ENCODE measurements at places on chromosomes 5 and 9.

DNA sequence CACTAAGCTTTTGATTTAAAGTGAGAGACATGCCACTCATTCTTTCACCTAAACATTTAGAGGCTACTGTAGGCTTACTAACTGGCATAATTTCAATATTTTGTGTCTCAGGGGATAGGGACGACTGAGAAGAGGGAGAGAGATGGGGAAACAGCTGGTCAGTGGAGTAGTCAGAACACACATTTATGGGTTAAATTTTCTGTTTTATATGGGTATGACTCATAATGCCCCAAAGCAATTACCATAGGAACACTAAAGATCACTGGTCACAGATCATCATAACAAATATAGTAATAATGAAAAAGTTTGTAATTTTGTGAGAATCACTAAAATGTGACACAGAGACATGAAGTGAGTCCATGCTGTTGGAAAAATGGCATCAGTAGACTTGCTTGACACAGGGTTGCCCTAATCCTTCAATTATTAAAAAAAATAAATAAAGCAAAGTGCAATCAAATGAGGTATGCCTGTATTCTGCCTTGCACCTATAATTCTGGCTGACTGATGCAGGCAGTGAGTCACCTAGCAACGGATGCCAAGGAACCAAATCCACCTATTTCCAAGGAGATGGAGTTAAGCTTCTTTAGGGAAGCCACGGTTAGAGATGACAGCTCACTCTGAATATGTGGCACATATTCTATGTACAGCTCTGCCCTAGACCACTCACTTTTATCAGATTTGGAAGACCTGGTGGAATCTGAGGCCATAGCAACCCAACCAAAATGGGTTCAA, 166.1 kb downstream of the MARCHF11 start:
- no peak for DNase-seq

DNA sequence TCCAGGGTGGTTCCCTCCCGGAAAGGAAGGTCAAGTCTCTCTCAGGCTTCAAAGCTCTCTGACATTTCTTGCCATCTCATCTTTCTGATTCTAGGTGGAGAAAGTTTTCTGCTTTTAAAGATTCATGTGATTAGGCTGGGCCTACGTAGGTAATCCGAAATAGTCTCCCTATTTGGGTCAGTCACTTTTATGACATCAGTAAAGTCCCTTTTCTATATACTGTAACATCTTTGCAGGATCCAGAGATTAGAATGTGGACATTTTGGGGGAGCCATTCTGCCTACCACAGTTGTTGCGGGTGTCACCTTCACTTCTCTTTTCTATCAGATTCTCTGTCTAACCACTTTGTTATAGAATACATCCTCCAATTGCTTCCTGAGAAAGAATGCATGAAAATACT, 1.9 kb upstream of the RNF180 start:
- no peak for DNase-seq

DNA sequence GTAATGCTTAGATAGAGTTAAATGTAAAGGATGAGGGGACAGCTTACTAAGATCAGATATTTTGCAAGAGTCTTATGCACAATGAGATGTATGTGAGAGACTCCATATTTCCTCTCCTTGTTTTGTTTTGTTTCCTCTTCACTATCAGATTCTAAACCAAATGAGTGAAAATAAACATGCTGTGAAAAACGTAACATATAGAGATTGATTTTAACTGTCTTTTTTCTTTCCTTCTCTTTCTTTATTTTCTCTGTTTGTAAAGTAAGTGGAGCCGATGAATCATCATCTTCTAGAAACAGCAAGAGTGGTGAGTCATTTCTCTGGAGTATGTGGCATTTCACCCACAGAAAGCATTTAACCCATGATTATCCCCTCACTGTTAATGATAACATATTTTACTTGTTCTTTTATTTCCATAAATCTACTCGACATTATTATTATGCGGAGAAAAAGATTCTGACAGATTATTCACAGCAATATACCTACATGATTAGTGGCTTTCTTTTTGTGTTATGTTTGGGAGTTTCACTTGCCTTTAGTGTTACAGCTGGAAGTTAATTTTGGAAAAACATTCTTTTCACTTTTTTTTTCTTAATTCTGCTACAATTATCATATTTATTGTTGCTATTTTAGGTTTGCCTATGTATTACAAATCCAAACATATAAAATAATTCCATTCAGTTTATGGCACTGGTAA, 2.1 kb upstream of the ANXA1 start:
- no peak for DNase-seq

- no peak for DNase-seq
These were observed 48.1 kb downstream of the CFAP90 start for GRCh38 chr5:7802855-7803254.

DNA sequence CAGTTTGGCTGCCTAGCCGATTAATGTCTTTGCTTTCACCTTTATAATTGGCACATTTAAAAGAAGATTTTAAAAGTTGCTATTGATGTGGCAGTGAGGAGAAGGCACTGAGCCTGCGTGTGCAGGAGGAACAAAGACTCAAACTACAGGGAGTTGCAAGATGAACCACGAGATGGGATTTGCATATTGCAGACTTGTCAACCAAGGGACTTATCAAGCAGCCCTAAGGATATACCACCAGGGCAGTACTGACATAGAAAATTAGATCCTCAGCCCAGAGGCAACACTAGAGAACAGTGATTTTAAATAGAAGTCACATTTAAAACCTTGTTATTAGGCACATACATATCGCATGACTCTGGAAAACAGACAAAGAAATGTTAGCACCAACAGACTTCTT, 342.6 kb downstream of the GLIS3 start:
- no peak for DNase-seq

DNA sequence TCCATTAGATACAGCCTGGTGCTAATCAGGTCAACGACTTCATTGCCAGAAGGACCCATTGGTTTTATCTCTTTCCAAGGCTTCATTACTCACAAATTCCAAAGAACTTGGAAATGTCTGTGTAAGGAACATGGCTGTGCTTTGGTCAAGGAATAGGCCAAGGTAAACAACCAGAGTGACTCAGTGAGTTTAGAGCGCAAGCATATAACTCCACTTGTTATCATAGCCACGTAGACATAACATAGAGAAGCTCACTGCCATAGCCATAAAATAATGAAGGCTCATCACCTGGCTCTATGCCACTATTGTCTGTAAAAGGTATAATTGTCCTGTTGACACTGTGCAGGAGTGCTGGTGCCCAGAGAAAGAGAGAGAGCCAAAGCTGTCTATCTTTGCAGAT, 139.3 kb upstream of the PLCXD3 start:
- no peak for DNase-seq

DNA sequence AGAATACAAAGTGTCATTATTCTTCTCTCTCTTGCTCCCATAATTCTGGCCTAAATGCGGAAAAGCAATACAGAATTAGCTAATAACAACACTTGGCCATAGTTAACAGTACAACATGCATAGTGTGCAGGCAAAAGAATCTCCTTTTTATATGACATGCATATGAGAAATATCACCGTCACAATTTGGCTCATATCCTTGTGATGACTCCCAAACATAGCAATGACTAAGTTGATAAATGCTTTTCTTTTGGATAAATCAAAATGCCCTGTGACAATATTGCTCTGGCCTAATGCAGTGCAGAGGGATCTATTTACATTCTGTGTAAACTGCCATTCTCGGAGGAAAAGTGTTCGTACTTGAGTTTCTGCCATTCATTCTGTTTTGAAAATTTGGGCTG, 121.9 kb upstream of the GHR start:
- no peak for DNase-seq

DNA sequence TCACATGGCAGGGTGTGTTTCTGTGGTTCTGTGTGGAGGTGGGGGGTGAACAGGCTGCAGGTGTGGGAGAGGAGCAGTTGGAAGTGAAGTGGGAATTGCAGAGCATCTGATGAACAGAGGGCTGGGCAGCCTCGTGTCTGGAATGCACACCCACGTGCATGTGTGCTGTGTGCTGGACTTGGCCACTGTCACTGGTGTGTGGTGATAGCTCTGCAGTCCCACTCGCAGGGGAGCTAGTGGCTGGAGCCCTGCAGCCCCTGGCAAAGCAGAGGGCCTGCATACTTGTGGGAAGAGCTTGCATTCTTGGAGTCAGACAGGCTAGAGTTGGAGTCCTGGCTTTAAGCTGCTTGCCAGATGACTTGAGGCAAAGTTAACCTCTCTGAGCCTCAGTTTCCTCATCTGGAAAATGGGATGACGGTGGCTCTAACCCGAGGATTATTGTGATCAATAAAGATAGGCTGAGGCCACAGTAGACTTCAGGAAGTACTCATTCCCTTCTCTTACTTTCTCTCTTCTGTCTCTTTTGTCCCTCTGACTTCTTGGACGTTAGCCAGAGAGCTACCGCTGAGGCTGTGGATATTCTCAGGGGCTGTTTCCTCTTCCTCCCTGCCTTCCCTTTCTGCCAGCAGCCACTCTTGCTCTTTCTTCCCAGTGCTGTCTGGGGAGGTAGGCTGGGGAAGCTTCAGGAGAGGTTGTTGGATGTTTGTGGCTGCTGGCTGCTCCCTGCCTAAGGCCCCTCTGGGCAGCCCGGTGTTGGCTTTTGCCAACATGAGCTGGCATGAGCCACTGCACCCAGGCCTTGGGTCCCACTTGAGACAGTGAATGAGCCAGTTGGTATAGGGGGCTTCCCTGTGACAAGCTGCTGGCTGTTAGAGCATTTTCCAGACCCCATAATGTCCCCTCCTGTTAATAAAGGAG, 18.3 kb downstream of the PSAT1 start:
- no peak for DNase-seq

- peak; percentile 22 for DNase-seq
These were observed 207.9 kb downstream of the C9orf50 start for GRCh38 chr9:129412814-129413536.

DNA sequence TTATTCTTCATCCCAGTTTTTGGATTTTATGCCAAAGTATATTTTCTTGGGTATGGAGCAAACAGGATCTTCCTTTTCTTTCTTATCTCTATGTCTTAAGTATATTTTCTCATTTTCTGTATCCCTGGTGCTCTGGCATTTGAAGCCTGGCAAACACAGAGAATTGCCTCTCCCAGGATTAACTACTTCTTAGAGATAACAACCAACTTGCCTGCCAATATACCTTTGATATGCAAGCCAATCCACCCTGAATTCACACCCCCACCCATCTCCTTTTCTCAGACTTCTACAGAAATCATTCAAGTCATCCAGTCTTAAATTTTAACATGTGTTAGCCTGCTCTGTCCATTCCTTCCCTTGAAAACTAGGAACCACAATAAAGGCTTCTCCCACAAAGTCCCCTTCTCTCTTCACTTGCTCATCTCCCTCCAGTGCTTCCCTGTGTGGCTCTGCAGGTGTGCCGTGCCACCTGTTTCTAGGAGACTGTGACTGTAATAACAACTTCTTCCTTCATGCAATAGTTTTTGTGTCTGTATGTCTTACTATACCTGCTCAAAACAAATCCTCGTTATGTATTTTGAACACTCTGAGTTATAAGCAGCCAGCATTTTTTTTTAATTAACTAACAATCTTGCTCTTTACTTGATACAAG, 649.7 kb upstream of the RIOK2 start:
- no peak for DNase-seq

DNA sequence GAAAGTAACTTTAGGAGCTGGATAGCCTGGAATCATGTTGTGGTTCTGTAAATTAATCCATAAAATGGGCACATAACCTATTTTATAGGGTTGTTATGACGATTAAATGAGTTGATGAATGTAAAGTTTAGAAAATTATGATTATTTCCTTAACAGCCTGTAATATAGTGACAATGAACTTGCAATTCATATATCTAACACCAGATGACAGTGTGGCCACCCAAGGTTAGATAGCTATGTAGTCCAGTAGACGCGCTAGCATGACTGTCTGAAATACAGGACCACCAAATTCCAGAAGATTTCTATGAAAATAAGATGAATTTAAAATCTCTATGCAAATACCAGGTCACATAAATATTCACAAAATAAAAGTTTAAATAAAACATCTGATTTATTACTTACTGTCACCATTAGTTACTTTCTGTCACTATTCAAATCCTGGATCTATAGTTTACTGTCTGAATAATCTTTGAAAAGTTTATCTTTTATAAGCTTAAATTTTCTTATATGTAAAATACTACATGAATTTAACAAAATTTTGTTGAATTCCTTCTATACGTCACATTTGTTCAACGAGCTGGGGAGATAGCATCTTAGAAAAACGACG, 26.1 kb upstream of the MACIR start:
- no peak for DNase-seq

- no peak for DNase-seq
These were observed 150.8 kb downstream of the MEF2C start for GRCh38 chr5:88732181-88732633.

All from stimulated activated CD8-positive, alpha-beta memory T cell treated with anti-CD3 and anti-CD28 coated beads, Interleukin-15, amount 100 ng/mL, for 48 hours (primary cell).